HCT116 (cell line): ENCODE measurements at places on chromosomes 3 and 15.

- no peaks in the 10 kb centered on the region for H3K4me1 ChIP-seq
- no peaks in the 10 kb centered on the region for H3K36me3 ChIP-seq
- H3K4me3 ChIP-seq, result no peak overlapping the region
- H3K27ac ChIP-seq, result no peak overlapping the region
- peaks cover 8% of the 10 kb centered on the region for H3K27me3 ChIP-seq
- DNase-seq, result no peak
Measured at GRCh38 chr15:93270937-93271467, 182.0 kb upstream of the RGMA start.

DNA sequence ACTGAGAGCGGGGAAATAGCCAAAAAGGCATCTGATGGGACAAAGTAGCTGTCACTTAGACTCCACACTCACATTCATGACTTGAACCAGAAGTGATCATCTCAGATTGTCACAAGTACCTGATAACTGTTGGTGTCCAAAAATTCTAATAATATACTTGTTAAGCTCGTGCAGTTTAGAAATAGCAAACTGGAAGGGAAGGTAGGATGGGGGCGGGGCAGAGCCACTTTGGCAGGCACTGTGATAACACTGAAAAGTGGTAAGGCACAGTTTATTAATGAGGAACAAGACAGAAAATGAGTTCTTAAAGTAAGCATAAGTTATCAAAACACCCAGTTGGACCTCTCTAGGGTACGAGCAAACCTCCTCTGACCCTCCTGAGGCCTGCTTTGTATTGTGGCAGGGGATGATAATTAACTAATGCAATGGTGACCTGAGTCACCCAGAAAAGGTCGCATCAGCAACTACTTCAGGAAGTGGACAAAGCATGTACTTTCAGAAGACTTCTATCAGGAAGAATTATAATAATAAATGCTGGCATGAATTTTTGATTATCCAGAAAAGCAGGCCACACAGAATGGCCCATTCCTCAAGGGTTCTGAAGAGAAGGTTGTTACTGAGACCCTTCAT is 54.4 kb downstream of the ADCY5 start:
- no peak overlapping the region for H3K4me3 ChIP-seq
- no peaks in the 10 kb centered on the region for H3K36me3 ChIP-seq
- H3K4me1 ChIP-seq, result no peaks in the 10 kb centered on the region

- peaks cover 13% of the 10 kb centered on the region for H3K4me1 ChIP-seq
- no peaks in the 10 kb centered on the region for H3K27me3 ChIP-seq
- H3K27ac ChIP-seq, result no peak overlapping the region
- DNase-seq, result no peak
Measured at GRCh38 chr3:45547764-45548680, 46.5 kb upstream of the LIMD1 start.

GRCh38 chr15:79078763-79079410 is 11.7 kb downstream of the RASGRF1 start:
- no peak overlapping the region for H3K27ac ChIP-seq
- no peaks in the 10 kb centered on the region for H3K4me1 ChIP-seq
- no peaks in the 10 kb centered on the region for H3K36me3 ChIP-seq
- H3K27me3 ChIP-seq, result peaks cover 16% of the 10 kb centered on the region
- no peak overlapping the region for H3K4me3 ChIP-seq

DNA sequence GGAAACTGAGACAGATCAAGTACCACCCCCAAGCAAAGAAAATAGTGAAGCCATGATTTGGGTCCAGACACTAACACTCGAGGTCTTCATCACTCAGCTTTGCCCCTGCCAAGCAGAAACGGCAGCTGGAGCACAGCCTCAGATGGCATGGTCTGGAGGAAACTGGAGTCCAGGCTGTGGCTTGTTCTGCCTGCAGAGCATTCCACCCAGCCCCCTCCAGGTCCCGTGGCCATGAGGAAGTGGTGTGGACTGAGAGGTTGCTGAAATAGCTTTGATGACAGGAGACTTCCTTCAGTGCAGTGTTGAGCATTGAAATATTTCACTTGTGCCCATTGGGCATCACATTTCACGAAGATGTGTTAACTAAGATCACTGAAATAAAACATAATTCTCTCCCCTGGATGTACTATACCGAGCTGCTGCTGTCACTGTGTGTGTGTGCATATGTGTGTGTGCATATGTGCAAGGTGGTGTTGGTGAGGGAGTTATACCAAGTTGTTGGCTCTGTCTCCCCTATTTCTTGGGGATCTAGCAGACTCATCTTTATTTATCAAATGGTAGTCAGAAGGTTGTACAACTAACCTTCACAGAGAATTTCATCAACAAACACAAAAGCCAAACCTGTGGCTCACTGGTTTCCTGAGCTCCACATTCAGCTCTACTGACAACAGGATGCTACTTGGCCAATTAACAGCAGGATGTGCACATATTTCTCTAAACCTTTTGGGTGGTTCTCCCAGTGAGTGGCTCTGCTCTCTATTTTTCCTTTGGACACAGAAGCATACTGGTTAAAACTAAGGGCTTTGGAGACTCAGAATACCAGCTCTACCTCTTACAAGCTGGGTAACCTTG is 660.1 kb upstream of the CFAP20DC start:
- DNase-seq, result no peak
- no peak overlapping the region for H3K27ac ChIP-seq
- peaks cover 45% of the 10 kb centered on the region for H3K27me3 ChIP-seq
- H3K36me3 ChIP-seq, result no peaks in the 10 kb centered on the region
- H3K4me1 ChIP-seq, result no peaks in the 10 kb centered on the region

DNA sequence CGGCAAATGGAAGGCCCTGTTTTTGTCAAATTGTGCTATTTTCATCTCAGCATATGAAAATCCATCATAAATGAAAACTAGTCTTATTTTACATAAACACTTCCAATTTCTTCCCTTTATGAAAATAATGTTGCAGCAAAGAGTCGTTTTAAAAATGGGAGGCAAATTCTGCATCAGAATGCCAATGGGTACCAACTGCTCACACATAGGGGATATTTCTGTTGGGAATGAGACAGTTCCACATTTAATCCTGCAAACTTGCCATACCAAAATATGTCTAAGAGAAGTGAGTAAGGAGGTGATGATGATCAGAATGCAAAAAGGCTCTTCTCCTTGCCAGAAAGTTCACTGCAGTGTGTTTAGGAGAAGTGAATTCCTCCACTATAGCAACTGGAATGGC is 391.7 kb downstream of the CACNA2D3 start:
- no peaks in the 10 kb centered on the region for H3K27me3 ChIP-seq
- H3K27ac ChIP-seq, result no peak overlapping the region

- DNase-seq, result peak; percentile 94
- H3K4me1 ChIP-seq, result peaks cover 82% of the 10 kb centered on the region
- peak overlapping the region; percentile 80 for H3K27ac ChIP-seq
- H3K36me3 ChIP-seq, result no peaks in the 10 kb centered on the region
- H3K27me3 ChIP-seq, result no peaks in the 10 kb centered on the region
Measured at GRCh38 chr3:58052373-58053273, 44.4 kb downstream of the FLNB start.

- H3K36me3 ChIP-seq, result no peaks in the 10 kb centered on the region
- no peak overlapping the region for H3K27ac ChIP-seq
- no peak overlapping the region for H3K4me3 ChIP-seq
- H3K4me1 ChIP-seq, result no peaks in the 10 kb centered on the region
- no peaks in the 10 kb centered on the region for H3K27me3 ChIP-seq
- no peak for DNase-seq
Measured at GRCh38 chr3:132549890-132550578, 47.0 kb upstream of the ACKR4 start.

DNA sequence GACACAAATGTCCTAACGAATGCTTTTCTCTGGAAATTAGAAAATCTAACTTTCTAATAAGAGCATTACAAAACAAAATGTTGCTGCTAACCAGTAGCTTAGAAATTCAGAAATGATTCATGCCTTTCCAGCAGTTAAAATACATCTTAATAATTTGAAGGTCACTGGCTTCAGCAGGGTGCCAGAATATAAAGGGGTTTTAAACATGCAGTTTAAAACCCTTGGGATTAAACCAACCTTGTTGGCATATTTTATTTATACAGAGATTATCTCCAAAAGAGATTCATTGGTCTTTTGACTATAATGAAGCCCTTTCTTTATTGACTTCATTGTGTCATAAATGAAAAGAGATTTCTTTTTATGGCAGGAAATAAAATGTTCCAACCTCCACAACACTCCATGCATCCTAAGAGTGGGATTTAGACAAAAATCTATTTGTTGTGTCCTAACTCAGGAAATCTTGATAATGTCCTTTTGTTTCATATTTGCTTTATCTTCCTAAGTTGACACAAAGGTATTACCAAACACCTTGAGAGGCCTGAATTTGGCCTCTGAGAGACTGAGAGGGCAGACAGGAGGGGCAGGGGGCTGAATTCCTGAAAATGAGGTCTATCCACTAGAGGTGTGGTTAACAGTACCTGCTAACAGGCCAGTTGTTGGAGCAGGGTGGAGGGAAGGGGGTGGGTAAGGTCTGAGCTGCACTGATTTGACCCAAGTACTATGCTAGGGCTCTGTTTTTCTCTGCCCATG is 124.4 kb downstream of the FEZF2 start:
- H3K36me3 ChIP-seq, result no peaks in the 10 kb centered on the region
- no peak overlapping the region for H3K27ac ChIP-seq
- no peaks in the 10 kb centered on the region for H3K4me1 ChIP-seq
- H3K27me3 ChIP-seq, result no peaks in the 10 kb centered on the region
- DNase-seq, result no peak

- H3K4me3 ChIP-seq, result no peak overlapping the region
- H3K27me3 ChIP-seq, result no peaks in the 10 kb centered on the region
- H3K36me3 ChIP-seq, result no peaks in the 10 kb centered on the region
- DNase-seq, result no peak
- H3K4me1 ChIP-seq, result no peaks in the 10 kb centered on the region
Measured at GRCh38 chr3:170889132-170889531, 19.1 kb upstream of the RPL22L1 start.
